ENCODE measurements at places on chromosomes 5 and 9.

- DNase-seq = no peak
Observed at GRCh38 chr5:143062379-143062778, 292.2 kb downstream of the ARHGAP26 start.

DNA sequence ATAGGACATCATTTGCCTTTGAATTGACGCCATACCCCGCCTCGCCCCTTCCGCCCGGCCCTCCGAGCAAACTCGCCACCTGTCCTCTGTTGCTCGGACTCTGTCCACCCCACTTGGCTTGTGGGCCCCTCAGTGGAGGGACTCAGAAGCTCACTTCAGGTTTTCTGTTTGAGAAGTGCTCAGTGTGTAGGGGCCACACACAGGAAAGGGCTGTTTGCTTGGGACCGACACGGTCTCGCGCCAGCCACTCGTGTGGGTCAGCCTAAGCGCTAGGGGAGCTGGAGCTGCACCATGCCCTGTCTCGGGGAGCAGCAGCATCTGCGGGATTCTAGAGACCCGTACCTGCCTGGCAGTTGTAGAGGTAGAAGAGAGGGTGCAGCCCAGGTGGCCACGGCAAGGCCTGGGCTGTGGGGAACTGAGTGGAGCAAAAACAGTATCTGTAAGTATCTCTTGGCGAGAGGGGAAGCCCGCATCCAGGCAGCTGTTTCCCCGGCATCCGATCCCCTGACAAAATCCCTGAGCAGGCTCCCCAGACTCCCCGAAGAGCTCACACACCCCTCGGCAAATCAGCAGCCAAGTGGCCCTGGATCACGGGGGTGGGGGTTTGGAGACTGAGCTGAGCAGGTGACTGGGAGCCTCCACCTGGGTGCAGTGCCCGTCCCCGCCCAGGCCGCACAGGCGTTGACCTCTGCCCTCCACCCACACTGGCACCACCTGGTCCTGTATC lies 52.2 kb downstream of the COL5A1 start:
- no peak for DNase-seq

DNA sequence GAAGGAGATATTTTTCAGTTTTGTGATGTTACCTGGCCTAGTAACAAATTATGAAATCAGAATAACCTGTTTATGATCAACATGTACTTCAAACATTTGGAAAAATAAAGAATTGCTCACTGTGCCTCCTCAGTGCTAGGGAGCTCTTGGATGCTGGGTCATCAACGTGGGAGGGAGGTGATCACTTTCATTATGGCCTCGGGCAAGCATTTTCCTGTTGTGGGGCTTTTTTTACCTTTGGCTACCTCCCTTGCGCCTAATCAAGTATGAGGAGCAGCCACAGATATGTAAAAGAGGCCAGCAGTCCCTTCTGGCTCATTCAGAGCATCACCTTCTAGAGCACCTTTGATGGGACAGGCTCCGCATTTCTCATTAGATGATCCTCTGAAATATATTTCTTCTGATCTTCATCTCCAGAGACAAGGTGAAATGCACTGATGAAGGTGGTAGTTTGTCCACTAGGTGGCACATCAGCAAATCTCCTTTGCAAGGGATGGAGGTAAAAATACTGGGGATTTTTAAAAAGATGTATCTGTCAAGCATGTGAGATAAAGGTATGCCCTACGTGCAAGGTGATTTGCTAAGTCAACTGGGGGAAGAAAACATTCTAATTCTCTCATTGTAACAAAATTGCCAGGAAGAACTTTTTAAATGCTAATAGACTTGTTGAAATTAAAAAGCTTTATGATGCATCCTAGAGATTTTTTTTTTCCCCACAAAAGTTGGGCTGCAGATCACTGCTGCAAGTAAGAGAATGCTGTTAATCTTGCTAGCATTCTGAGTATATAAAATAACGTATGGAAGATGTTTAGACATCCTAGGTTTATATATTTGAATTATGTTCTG lies 218.2 kb downstream of the MAST4 start:
- peak; percentile 44 for DNase-seq

GRCh38 chr5:179339996-179340395 lies 5.3 kb downstream of the ADAMTS2 start:
- no peak for DNase-seq

DNA sequence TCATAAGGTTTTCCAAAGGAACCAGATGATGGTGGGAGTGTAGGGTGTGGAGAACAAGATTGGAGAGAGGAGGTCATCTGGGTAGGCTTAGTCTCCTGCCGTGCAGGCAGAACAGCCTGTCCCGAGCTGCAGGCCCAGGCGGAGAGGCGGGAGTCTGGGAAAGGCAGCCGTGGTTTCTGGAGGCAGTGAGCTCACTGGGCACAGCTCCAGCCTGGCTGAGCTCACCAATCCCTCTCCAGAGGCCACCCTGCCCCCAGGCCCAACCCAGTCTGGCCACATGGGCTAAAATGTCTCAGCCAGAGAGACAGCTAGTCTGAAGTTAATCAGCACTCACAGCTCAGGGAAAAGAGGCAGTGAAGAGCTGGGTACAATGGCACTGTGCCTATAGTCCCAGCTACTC lies 12.3 kb downstream of the P4HA2 start:
- no peak for DNase-seq

- no peak for DNase-seq
Observed at GRCh38 chr5:160175438-160176218, 53.7 kb upstream of the FABP6 start.
